ENCODE measurements at places on chromosomes 16 and 17.
A peak's percentile ranks its signal among the peaks of the same experiment; 100 is the strongest.

DNA sequence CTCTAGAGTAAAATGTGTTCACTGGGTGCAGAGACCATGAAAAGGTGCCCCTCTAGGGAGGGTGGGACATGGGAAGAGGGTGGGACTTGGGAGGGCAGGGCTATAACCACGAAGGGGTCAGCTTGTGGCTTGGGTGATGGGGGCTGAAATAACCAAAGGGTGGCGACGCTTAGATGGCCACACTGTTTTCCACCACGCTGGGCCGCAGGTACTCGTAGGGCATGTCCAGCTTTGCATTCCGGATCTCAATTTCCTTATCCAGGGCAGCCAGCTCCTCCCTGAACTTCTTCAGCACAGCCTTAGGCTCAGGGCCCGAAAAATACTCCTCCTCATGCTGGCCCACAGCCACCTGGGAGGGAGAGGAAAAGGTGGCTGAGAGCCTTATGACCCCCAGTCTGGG lies 10.0 kb downstream of the ALOX15 start:
- DNase-seq, result no peak

GRCh38 chr16:30775392-30776188 lies 11.4 kb downstream of the ZNF629 start:
- DNase-seq, result peak; percentile 30

DNA sequence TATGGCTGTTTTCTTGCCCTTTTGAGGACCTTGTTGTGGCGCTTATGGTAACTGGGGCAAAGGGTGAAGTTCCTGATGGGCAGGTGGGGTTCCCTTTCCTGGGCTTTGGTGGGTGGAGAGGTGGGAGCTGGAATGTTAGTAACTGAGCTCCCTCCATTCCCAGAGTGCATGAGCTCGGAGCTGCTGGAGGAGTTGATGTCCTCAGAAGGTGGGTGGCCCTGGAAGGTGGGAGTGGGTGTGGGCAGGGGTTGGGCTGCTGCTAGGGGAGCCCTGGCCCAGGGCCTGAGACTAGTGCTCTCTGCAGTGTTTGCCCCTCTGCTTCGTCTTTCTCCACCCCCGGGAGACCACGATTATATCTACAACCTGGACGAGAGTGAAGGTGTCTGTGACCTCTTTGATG lies 1.2 kb upstream of the ELMO3 start:
- no peak for DNase-seq

DNA sequence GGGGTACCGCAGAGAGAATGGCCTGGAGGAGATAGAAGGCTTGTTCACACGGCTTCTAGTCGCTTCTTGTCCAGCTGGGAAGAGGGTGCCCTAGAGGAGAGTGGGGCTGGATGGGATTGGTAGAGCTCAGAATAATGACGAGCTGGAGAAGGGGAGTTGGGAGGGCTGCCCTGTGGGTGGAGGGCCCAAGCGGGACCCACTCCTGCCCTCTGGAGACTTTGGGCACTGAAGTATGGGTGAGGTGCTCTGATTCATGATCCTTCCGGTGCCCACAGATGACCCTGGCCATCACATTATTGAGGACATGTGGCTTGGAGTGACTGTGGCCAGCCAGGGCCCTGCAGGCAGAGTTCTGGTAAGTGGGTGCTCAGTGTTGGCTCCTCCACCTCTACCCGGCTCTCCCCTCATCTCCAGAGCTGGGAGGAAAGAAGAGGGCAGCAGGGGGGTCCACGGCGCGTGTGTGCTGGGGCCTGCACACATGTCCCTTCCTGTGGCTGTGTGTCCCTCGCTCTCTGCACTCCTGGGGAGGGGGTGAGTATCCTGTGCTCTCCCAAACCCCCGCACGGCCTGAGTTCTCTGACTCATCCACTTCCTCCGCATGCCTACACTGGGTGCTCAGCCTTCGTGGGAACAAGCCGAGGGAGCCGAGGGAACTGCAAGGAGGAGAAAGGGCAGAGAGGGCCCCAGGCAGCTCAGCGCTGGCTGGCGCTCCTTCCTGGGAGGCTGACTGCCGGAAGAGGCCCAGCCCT lies 8.5 kb downstream of the ITGA3 start:
- DNase-seq, result no peak

- no peak for DNase-seq
Observed at GRCh38 chr16:64900517-64900916, 221.3 kb downstream of the CDH11 start.

DNA sequence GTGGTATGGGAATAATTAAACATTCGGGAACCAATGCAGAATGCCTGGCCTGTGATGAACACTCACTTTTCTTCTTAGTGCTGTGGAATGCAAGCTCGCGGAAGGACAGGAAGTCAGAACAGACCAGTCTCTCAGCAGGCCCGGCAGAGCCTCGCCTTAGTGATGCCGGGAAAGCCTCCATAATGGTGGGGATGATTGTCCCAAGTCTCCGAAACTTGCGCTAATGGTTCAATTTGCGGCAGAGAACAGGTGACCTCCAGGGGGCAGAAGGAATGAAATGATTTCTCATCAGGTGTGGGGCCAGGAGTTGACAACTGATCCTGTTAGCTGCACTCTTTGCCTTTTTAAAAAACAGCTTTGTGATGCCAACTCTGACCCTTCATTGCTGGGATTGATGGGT lies 170.6 kb downstream of the GSG1L start:
- no peak for DNase-seq

GRCh38 chr17:77476931-77477805 lies 336.4 kb downstream of the SEC14L1 start:
- DNase-seq, result no peak

DNA sequence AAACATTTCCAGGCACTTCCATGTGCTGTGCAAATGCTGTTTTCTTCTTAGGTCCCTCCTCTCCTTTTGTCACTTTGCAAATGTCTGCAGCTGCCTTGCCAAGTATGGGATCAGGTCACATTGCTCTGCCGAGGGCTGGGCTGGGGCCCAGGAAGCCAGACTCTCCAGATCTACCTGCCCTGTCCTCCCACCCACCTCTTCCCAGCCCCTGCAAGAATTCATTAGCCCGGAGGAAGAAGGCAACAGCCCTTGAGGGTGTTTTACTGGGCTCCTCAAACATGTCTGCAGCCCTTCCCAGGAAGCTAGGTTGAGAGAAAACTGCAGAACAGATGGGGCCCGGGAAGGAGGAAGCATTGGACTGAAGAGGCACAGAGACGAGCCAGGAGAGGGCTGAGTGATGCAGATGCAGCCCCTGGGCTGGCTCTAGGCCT lies 47.1 kb downstream of the WSB1 start:
- no peak for DNase-seq

DNA sequence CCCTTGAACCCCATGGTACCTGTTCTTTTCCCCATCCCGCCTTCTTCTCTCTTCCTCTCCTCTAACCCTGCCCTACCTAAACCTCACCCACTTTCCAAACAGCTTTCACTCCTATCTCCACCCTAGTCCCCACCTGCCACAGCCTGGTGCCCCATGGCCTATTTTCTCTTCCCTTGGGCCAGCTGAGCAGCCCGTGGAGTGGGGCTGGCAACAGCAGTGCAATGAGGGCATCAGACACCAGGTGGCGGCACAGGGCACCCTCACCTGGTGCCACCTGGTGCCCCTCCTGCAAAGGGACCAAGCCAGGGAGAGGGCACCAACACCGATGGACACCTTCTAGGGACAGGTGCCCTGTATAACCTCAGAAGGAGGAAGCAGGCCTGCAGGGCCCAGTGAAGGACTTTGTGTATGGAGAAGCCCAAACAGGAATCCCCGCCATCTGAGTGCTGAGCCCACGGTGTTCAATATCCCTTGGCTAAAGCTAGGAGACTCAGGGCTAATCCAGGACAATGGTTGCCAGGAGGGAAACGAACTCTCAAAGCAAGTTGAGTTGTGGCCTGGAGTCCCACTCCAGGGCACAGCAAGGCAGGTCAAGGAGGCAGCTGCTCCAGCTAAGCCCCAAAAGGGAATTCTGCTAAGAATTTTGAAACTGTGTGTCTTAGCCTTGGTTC lies 4.0 kb upstream of the ABCC3 start:
- peak; percentile 40 for DNase-seq

DNA sequence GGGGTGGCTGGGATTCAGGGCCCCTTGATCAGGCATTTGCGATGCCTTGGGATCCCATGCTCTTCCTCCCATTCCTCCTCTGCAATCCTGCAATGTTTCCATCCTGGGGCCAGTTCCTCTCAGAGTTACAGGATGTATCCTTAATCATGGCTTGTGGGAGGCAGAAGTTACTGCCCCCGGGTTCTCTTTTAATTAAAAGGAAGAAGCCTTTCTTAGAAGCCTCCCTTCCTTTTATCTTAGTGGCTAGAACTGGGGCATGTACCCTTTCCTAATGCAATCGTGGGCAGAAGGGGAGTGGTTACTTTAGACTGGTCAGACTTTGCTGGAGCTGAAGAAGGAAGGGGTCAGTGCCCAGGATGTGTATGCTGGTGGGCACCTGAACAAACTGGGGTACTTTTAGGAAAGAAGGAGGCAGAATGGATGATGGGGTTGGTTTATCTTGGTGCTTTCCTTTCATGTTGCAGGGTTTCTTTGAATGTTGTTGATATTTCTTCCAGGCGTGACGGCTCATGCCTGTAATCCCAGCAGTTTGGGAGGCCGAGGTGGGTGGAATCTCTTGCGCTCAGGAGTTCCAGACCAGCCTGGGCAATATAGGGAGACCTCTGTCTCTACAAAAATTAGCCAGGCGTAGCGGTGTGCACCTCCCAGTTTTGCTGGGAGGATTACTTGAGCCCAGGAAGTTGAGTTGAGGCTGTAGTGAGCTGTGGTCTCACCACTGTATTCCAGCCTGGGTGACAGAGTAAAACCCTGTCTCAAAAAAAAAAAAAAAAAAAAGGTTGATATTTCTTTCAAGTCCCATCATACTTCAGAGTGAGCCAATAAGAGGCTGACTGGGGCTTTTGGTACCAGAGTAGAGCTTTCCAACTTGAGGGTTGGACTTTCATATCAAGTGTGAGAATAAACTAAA lies 13.2 kb upstream of the SPN start:
- no peak for DNase-seq

DNA sequence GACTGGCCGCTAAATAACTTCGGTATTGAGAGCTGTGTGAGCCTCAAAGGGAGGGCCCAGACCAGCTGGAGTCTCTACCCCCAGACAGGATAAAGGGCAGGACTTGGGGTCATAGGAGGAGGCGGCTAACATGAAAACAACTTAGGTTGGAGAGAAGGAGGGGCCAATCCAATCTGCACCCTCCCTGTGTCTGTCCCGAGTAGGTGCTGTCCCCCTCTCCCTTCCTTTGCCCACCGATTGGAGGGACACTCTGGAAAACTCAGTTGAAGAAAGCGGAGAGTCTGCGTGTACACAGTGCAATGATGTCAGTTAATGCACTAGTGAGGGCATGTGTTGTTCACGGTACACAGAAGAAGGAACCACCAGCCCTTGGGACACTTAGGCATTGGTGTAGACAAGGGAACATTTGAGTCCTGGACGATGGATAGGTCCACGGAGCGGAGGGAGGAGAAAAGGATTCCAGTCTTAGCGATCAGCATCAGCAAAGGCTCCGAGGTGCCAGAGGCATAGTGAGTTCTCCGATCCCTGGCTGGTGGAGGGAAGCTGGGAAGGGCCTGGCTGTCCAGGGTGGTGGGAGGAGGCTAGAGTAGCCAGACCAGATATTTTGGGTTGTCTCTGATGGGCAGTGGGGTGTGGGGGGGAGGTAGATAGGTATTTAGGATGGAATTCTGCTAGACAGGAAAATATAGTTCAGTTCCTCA lies 761 bp downstream of the NOL3 start:
- no peak for DNase-seq

- DNase-seq, result no peak
Observed at GRCh38 chr17:32382526-32383223, 32.7 kb downstream of the ZNF207 start.

- no peak for DNase-seq
Observed at GRCh38 chr16:62224646-62225209, 188.5 kb upstream of the CDH8 start.

DNA sequence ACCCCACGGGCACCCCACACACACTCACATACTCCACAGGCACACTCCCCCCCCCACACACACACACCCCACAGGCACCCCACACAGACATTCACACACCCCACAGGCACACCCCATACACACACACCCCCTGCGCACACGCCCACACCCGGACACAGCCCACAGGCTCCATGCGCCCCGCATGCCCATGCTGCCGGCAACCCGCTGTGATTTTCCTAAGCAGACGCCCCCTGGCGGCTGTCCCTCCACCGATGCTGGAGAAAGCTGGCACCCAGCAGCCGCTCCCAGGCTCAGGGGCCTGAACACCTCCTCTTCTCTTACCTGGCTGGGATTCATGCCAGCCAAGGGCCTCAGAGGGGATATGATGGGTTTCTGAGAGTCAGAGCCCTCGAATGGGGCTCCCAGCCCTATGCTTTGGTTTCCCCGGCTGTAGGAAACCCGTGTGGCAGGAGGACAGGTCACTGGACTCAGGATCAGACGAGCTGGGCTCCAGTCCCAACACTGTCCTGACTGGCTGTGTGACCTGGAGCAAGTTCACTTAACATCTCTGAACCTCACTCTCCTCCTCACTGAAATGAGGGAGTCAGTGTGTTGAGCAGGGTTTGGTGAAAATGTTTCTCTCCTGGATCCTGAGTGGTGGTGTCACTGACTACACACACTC lies 19.6 kb upstream of the TNFRSF13B start:
- peak; percentile 61 for DNase-seq

DNA sequence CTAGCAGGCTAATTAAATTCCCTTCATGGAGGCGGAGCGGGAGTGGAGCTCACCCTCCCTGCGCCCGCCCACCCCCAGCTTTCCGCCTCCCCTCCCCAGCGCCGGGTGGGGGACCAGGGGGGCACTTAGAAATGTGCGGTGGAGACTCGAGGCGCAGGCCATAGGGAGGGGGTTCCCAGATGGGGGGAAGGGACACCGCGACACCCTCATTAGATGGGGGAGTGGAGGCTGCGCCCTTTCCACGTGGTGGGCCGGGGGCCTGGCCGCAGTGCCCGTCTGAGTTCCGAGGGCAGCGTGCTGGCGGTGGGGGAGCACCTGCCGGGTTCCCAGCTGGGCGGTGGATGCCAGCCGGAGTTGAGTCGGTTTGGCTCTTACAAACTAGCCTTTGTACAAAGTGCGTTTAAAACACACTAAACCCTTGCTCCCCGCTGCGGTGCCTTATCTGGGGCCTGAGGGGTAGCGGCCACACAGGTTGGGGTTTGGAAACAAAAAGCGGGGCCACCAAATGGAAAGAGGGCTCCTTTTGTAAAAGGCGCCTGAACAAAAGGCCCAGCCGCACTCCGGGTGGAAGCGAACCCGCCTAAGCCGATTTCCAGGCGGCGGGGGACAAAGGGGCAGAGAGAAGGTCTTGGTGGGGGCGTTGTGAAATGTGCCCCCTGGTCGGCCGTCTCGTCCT lies 1.4 kb downstream of the GSE1 start:
- DNase-seq, result no peak

GRCh38 chr17:35743626-35744328 lies 9.3 kb downstream of the GAS2L2 start:
- DNase-seq, result no peak

DNA sequence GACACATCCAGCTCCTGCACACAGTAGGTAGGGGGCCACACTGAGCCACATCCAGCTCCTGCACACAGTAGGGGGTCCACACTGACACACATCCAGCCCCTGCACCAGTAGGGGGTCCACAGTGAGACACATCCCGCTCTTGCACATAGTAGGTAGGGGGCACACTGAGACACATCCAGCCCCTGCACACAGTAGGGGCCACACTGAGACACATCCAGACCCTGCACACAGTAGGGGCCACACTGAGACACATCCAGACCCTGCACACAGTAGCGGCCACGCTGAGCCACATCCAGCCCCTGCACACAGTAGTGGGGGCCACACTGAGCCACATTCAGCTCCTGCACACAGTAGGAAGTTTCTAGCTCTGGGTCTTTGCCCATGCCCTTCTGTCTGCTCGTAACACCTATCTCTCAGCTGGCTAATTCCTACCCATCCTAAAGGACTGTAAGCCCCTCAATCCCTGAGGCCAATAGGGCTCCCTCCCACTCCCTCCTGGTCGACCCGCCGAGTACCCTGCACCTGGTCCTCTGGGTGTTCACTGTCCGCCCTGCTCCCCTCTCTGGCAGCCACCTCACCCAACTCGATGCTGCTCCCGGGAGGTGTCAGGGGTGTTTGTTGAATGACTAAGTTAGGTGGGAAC lies 9.4 kb upstream of the ATP2A3 start:
- DNase-seq, result no peak

All from stimulated activated CD4-positive, alpha-beta T cell treated with anti-CD3 and anti-CD28 coated beads, Interleukin-1b, Interleukin-23, amount 100 ng/mL, for 1 hour (primary cell).